ENCODE measurements at places on chromosomes 4 and X. TPM values are rescaled to one million over a fixed set of nuclear protein-coding genes. Genes with fewer than 3 reads are reported as not detected.

Gene GABRB1
- total RNA-seq, result 139 TPM

Gene SMIM14
- total RNA-seq, result 37.9 TPM

Gene ARHGAP24
- 3.1 TPM for total RNA-seq

Gene GPR82
- total RNA-seq, result not detected

Gene RAB33A
- 29.1 TPM for total RNA-seq

Gene TBC1D14
- total RNA-seq, result 194 TPM

Gene HELT
- total RNA-seq, result 1.6 TPM

Gene CDKL5
- total RNA-seq, result 92.6 TPM

Gene ZCCHC12
- total RNA-seq, result 29.7 TPM

Gene ZNF674
- total RNA-seq, result 18.2 TPM

Gene IL15
- 0.94 TPM for total RNA-seq

Gene AWAT1
- total RNA-seq, result not detected

Gene SPATA18
- 2.8 TPM for total RNA-seq

Gene ABRAXAS1
- 7.8 TPM for total RNA-seq

Gene TCEAL6
- 5.9 TPM for total RNA-seq

Gene UCP1
- total RNA-seq, result not detected

Gene AMBN
- total RNA-seq, result 0.94 TPM

Gene PCSK1N
- total RNA-seq, result 63.5 TPM

Gene MAGEA9B
- not detected for total RNA-seq

Gene PF4V1
- not detected for total RNA-seq

Gene AREG
- not detected for total RNA-seq

Gene CCKAR
- total RNA-seq, result 0.31 TPM

Gene KCNIP4
- 12.5 TPM for total RNA-seq

Gene SUPT20HL2
- not detected for total RNA-seq

Gene TGIF2LX
- total RNA-seq, result not detected

Gene MAGEA4
- not detected for total RNA-seq

Data from parietal lobe (tissue), 2 donors.